ENCODE measurements at places on chromosomes 2 and 18.

GRCh38 chr2:173574324-173575112 lies 219.8 kb downstream of the CDCA7 start:
- no peak for DNase-seq

GRCh38 chr2:216787851-216788540 lies 71.9 kb downstream of the TNP1 start:
- no peak for DNase-seq

DNA sequence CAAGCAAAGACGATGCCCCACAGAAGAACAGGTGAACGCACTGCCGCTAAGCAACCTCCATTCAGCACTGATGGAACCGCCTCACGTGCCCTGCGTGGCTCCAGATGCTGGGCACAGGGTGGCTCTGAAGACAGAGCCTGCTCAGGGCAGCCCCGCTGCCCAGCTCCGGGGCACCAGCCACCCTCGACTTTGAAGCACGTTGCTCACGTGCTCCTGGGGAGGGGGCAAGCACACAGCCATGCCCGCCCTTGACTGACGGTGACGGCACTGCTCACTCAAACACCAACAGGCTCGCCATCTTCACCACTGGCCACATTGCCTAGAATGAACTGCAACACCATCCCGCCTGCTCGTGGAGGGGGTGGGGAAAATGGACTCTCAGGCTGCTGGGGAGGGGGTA lies 251.3 kb downstream of the HDAC4 start:
- DNase-seq: no peak

- DNase-seq: no peak
These were observed 13.1 kb downstream of the QPCT start for GRCh38 chr2:37357530-37357929.

GRCh38 chr2:42826231-42826630 lies 33.8 kb upstream of the HAAO start:
- no peak for DNase-seq

DNA sequence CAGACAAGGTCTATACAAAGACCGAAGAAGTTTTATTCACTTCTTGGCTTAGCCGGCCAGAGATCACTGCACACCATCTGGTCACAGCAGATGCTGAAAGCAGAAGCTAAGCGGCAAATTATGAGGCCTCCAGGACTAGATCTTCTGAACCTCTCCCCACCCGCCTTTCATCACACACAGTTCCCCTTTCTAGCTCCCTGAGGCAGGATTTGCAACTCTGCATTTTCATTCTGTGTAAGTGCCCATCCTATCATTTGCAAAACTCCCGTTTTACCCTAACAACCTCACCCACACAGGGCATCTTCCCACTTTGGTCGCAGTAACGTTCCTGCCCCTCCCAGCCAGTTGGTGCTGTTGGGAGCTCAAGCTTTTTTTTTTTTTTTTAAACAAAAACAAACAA lies 3.1 kb upstream of the MOB1A start:
- no peak for DNase-seq

DNA sequence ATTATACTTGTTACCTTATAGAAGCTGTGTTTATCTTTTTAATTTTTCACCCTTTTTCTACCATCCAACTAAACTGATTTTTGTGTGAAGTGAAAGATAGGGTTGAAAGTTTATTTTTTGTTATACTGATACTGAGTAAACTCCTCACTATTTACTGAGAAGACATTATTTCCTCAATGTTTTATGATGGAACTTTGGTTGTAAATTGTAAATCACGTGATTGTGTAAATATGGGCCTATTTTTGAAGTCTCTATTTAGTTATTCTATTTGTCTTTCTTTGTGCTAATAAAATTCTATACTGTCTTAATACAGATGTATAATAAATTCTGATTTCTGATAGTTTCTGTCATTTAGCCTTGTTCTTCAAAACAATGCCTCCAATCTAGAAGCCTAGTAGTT lies 697.2 kb upstream of the SLC8A1 start:
- no peak for DNase-seq

DNA sequence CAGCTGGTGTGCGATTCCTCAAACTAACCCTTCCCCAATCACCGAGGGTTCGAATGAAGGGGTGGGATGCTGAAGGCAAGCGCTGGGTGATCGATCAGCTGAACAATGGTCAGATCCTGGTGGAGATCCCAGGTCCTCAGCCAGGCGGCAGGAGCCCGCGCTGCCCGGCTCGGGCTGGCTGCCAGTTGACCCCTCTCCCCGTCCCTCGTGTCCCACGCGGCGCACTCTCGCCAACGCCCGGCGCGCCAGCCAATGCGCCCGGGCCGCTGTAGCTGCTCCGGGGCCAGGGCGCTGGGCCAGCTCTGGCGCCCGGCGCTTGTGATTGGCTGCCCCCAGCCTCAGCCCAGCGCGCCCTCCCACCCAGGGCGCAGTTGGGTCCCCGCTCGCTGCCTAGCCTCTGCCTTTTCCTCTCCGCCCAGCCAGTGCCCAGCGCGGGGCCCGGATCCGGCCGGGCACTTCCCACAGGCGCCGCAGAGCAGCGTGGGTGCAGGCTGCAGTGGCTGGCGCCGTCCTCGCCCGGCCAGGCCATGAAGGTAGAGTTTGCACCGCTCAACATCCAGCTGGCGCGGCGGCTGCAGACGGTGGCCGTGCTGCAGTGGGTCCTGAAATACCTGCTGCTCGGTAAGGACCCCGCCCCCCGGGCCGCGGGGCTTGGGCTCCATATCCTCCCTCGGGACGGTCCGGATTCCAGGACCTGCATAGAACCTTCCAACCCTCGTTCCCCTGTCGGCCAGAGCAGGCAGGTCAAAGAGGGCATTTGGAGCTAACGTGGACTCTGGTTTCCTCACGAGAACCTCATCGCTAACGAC lies at the start of gene MOGAT1:
MOGAT1 (plus strand) TSS at position 400 of the 809 bp plus-strand sequence; CDS start at position 528, 128 bp downstream.
- DNase-seq: no peak

DNA sequence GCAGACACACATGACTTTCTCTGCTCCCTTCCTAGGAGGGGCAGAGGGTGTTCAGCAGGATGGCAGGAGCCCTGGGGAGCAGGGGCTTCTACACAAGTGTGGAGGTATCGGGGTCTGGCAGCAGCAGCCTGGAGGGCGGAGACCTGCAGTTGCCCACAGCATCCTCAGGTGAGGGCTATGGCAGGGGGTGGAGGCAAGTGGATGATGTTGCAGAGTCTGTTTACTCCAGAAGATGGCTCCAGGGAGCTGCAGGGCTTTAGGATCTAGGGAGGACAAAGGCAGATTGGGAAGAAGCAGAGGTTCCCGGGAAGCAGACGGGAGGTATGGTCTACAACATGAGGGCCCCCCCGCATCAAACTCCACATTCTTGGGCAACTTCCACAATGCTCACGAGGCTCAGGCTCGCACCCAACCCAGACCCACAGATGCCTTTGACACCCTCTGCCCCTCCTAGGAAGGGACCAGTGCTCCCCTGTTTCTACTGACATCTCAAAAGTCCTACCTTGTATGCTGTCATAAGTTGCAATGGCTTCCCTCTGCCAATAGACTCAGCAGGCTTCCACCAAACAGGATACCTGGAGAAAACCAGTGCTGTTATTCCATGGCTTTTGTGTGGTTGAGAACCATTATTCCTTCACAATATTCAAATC lies 12.0 kb upstream of the ATP6V1C2 start:
- no peak for DNase-seq

- DNase-seq: no peak
These were observed 32.6 kb downstream of the MTA3 start for GRCh38 chr2:42601076-42601475.

Data from T follicular helper cell (primary cell).